ENCODE measurements at places on chromosomes 13 and 19.

DNA sequence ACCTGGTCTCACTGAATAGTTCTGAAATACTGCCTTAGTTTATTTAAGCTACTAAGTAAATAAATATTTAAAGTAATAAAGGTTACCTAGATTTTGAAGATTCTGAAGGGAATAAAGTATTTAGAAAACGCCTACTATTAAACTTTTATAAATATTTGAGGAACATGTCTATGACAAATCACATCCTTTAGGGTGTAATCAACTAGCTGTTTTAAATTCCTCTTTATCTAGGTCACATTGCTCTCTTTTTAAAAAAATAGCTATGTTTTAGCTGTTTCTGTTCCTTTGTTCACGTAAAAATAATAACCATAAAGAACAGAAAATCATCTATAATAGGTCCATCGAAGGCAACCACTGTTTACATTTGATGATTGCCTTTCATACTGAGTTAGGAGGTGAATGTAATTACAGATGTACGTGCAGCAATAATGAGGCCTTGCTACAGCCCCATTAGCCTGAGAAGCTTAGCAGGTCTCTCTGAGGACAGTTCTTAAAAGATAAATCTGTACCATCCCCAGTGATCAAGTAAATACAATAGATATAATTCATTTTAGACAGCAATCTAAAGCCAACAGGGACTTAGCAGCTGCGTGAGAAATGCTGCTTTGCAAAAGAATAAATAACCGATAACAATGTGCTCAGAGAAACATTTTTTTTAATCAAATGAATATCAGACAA, 449.5 kb downstream of the LIG4 start:
- DNase-seq = peak; percentile 46

- no peak for DNase-seq
Measured at GRCh38 chr13:100387416-100387815, 201.2 kb downstream of the GGACT start.

DNA sequence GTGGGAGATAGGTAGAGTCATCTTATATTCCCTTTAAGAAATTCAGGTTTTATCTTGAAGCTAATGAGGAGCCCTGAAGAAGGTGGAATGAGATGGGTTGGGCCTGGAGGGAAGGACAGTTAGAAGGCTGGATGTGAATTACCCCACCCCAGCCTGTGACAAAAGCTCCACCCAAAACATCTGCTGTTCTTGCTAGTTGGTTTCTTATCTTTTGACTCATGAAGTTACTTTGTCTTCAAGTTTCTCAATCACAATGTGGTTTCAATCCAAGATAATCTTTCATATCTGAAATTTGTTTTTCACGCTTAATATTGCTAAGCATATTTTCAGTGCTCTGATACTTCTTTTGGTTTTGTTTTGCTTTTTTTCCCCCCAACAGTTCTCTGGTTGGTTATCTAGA, 38.3 kb upstream of the HMGB1 start:
- DNase-seq = peak; percentile 48

GRCh38 chr13:64276232-64276631, 2860.6 kb upstream of the PCDH20 start:
- DNase-seq = no peak

- peak; percentile 21 for DNase-seq
Measured at GRCh38 chr19:3057275-3057714, 5.0 kb downstream of the TLE5 start.

DNA sequence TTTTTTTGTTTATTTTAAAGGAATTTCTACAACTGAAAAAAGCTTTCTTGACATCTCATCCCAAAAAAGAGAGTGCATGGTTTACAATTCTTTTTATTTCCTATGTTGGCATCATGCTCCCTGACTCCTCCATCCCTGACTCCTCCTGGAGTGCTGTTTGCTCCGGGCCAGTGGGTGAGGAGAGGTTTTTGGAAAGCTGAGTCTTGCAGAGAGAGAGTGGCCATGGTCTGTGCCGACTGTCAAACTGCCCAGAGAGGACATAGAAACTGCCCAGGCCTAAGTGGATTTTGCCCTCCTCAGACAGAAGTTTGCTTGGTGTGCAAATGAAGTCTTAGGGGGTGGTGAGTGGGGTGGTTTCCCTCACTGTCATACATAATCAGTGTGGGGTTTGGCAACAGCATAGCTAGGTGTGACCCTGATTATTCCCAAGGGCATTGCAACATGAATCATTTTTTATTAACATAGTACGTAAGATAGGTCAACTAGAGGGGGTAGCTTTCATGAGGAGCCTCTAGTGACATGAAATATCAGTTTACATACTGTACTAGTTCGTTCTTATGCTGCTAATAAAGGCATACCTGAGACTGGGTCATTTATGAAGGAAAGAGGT, 179.8 kb upstream of the UBL3 start:
- DNase-seq = no peak

DNA sequence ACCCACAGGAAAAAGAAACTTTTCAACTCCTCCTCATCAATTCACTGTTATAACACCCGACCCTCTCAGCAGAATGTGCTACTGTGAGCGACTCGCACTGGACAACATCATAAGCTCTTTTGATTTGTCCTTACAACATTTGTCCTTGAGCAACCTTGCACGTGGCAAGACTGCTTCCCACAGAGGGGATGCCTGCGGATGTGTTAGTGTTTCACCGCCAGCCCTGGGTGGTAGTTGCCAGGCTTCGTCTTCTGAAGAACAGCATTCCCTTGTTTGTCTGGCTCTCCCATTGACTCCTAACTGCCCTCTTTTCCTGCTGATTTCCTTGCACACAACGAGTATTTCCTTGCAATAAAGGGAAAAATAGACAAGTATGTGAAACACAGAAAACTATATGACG, 111.4 kb upstream of the SLC7A1 start:
- DNase-seq = no peak

DNA sequence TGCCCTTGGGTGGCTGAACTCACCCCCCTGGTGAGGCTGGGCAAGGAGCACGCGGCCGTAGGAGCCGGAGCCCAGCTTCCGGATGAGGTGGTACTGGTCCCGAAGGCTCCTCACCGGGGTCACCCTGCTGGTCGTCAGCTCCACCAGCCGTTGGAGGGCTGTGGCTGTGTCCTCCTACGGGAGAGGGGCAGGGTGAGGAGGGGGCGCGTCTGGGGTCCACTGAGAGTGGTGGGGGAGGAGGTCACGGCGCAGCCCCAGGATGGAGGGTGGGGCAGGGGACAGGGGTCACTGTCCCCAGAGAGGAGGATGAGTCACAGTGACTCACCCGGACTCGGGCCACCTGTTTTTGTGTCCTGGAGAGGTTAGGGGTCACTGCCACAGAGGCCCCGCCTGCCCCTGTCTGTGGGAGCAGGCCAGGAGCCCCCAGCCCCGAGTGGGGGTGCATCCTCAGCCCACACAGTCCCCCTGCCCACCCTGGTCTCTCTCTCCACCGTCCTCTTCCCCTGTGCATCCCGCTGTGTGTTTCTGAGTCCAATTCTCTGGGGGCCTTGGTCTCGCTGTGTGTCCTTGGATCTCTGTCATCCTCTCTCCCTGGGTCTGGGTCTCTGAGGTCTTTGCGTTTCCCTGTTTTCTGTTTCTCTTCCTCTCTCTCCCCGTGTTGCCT, 435 bp downstream of the SBK3 start:
- no peak for DNase-seq

GRCh38 chr19:6259312-6259861, 20.4 kb downstream of the MLLT1 start:
- peak; percentile 66 for DNase-seq

DNA sequence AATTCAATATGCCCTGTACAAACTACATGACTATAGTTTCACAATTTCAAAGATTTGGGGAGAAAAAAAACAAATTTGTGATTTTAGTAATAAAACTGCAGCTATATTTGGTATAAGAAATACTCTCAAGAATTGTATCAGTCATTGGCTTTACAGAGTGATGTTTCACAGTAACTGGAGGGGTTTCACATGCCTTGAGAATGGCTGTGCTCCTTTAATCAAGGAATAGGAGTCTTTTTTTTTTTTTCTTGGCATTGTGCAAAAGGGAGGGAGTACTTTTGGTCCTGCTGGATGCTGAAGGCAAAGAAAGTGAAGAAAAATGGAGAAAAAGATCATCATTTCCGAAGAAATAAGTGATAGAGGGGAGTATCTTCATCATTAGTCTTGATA, 6.8 kb downstream of the ZNF507 start:
- peak; percentile 33 for DNase-seq

- DNase-seq = peak; percentile 86
Measured at GRCh38 chr19:13037161-13037560, 41.9 kb downstream of the NFIX start.

Data from choroid plexus epithelial cell (primary cell).